Stimulated activated CD8-positive, alpha-beta memory T cell treated with anti-CD3 and anti-CD28 coated beads, Interleukin-15, amount 100 ng/mL, for 24 hours (primary cell): ENCODE measurements at places on chromosomes 11 and 22.

DNA sequence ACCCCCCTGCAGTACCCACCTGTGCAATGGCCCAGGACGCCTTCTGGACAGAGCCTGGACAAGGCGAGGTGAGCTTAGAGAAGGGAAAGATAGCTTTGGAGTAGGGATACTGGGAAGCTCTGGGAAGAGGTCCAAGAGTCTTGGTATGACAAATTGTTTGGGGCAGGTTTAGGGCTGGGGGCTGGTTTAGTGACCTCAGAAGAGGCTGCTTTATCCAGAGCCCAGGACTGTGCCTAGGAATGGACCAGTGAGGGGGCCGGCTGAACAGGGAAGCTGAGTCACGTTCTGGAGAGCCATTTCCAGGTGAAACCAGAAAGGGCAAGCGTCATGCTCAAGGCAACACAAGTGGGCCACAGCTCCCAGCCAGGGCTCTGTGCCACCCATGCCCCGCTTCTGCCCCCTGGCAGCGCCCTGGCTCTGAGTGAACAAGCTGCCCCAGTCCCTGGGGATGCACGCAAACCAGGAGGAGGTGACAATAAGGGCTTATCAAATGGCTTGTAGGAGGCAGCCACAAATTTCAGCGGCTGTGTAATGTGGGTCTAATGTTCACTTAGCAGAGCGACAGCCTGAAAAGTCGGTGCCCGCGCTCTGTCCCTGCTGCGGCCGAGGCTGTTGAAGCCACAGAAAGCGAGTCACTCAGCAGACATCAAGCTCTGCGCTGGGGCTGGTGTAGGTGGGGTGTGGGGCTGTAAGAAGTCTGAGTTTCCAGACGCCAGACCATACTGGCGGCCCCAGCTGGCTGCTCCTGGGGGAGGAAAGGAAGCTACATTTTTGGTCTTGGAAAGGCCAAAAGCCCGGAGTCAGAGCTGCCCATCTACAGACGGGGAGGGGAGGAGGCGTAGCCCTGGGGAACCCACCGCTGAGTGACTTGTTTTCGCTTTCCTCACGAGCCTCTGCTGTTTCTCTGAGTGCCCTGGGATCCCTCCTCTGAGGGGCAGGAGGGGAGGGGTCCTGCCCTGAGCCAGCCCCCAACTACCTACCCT, 18.3 kb upstream of the SYT7 start:
- DNase-seq = no peak

DNA sequence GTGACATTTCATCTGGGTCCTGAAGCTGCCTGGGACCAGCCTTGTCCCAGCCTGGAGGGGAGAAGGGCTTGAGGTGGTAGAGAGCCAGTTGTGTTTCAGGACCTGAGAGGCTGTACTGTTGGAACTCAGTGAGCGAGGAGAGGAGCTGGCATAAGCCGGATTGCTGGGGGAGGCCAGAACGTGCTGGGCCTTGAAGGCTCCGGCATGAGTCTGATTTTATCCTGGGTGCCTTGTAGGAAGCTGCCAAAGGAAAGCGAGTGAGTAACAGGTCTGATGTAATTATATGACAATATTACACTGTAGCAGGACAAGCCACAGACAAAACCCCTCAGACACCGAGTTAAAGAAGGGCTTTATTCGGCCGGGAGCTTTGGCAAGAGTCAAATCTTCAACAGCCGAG, 17.2 kb downstream of the AP2A2 start:
- DNase-seq = no peak

- DNase-seq = no peak
Observed at GRCh38 chr11:19992162-19992561, 168.1 kb downstream of the DBX1 start.

DNA sequence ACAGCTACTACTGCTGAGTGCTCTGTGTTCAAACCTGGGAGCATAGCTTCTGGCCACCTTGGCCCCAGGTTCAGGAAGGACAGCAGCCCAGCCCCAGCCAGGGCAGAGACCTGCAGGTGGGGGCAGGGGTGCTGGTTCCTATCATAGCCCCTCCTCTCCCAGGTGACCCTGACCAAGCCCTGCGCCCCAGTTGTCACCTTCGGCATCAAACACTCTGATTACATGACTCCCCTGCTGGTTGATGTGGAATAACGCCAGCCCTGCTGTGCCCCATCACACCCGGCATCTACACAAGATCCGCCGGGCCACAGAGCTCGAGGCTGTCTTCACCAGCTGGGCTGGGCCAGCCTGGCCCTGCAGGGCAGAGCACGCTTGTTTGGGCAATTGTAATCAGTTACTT, 6.9 kb downstream of the SCGB1C1 start:
- no peak for DNase-seq

DNA sequence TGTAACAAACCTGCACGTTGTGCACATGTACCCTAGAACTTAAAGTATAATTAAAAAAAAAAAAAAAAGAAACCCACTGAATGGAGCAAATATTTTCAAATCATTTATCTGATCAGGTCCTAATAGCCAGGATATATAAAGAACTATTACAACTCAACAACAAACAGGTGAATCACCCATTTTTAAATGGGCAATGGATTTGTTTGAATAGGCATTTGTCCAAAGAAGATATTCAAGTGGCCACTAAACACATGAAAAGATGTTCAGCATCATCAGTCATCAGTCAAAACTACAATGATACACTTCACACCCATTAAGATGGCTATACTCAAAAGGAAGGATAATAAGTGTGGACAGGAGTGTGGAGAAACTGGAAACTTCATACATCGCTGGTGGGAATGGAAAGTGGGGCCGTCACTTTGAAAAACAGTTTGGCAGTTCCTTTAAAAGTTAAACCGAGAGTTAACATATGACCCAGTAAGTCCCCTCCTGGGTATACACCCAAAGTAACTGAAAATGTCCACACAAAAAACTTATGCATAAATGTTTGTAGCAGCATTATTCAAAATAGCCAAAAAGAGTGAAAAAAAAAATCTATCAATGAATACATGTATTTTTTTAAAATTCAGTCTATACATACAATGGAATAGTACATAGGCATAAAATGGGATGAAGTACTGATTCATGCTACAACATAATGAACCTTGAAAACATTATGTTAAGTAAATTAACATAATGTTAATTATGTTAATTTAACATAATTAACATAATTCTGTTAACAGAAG, 53.1 kb downstream of the ARRB1 start:
- no peak for DNase-seq
